ENCODE measurements at places on chromosomes 4 and X.
A peak's percentile ranks its signal among the peaks of the same experiment; 100 is the strongest.

GRCh38 chr4:176875446-176875930, 82.8 kb upstream of the VEGFC start:
- peak; percentile 34 for DNase-seq

DNA sequence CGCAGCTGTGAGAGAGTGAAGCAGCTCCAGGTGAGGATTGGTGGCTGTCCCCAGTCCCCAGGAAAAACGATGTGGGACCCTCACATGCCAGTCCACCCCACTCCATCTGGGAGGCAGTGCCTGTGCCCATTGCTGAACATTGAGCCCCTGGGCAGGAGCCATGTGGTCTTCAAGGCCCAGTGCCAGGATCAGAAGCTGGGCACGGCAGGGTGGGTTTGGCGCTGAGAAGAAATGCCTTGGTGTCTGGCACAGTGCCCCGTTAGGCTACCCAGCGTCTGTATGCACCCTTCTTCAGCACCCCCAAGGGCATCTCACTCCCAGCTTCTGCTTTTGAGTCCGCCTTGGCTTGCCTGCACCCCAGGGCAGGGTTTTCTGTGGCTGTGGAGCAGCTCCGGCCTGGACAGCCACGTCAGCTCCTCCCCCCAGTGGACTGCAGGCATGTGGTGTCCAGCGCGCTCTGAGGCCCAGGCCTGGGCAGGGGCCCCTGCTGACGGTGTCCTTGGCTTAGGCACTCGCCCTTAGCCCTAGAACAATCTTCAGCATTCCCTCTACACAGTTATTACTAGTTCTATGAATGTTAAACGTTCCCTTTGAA, 28.6 kb downstream of the RGS12 start:
- peak; percentile 80 for DNase-seq

- no peak for DNase-seq
Measured at GRCh38 chr4:139904406-139904805, 238.8 kb downstream of the MGST2 start.

- DNase-seq: no peak
Measured at GRCh38 chrX:129653971-129654651, 645 bp downstream of the APLN start.

DNA sequence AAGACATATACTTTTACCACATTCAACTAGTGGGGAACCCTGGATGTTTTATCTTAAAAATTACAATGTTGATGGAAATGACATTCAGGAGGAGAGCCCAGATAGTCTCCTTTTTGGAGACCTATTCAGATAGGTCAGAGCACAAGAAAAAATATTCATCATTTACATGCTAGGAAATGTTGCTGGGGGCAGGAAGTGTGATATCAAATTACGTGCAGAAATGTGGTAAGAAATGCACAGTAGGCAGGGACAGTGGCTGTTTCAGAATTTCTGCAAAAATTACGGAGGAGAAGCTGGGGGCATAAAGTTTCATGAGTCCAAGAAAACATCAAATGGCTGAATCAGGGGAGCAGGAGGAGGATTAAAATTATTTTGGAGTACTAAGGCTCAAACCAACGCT, 8.2 kb downstream of the PARM1 start:
- no peak for DNase-seq

DNA sequence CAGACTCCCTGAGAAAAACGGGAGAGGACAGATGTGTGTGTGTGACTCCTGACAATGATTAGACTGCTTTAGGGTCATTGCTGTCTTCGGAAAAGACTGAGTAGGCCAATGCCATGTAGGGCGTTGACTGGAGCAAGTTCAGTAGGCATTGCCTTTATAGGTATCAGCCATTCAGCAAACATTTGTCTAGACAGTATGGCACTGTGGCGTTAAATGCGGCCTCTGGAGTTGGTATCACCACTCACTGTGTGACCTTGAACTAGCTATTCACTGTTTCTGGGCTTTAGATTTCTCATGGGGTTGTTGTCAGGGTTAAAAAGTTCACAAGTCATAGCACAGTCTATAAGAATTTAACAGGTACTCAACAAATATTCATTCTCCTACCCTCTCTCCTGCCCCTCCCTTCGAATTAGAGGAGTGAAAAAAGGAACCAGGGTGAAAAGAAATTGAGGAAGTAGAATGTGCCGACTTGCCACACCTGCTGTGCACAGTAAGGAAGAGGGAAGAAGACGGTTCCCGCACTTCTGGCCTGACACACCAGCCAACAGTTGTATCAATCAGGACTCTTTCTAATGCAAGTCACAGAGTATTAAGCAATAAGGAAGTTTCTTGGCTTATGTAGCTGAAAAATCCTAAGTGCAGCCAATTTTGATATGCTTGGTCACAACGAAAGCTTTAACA, 83.2 kb upstream of the PLAC8 start:
- no peak for DNase-seq

DNA sequence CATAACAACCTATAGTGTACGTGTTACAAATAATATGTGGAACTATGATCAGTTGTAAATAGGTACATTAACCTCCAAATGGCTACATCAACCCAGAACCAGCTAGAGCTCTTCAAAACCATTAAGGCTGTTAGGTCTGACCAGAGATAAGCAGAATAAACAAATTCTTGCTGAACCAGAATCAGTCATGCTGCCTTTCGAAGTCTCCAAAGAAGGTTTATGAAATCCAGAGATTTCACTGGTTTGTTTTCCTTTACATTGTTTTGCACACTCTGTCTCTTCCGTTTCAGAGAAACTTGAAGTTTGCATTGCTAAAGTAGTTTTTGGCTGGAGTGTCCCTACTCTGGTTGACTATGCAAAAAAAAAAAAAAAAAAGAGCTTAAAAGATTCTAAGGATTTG, 177.3 kb upstream of the SLIT2 start:
- no peak for DNase-seq

DNA sequence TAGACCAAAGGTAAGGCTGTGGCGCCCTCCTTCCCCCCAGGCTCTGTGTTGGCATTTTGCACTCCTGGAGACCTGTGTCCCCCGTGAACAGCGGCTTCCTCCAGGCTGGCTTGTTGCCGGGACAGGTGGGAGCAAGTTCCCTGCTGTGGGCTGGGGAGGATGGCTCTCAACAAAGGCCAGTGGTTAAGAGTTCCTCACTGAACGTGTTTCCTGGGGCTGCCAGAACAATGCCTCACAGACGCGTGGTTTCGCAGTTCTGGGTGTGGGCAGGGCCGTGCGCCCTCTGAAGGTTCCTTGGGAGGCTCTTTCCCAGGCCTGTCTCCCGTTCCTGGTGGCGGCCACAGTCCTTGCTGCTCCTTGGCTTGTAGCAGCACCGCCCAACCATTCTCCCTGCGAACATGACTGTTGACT, 33.4 kb downstream of the NELFA start:
- no peak for DNase-seq

DNA sequence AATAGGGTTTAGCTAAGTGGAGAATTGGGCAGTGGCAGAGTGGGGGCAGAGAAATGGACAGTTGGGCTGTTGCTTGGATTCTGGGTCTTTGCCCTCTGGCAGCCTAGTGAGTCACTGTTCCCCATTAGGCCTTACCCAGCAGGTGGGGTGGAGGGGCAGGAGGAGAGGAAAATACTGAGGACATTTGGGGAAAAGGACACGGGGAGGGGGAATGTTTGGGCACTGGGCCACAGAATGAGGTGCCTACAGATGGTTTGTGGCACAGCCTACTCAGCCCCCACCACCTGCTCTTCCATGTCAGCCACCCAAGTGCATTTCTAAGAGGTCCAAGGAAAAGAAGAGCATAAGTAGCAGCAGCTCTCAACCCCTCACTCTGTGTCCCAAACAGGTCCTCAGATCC, 13.0 kb downstream of the SLC16A2 start:
- DNase-seq: no peak

DNA sequence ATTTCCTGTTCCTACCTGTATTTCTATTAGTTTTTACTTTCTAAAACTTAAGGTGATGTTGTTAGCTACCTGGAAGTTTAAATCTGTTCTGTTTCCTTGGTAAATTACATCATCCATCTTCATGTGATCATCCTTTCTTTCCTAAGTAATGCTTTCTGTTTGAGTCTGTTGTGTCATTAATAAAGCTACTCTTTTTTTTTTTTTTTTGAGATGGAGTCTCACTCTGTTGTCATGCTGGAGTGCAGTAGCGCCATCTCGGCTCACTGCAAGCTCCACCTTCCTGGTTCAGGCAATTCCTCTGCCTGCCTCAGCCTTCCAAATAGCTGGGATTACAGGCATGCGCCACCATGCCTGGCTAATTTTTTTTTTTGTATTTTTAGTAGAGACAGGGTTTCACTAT, 73.3 kb downstream of the FIP1L1 start:
- peak; percentile 34 for DNase-seq

DNA sequence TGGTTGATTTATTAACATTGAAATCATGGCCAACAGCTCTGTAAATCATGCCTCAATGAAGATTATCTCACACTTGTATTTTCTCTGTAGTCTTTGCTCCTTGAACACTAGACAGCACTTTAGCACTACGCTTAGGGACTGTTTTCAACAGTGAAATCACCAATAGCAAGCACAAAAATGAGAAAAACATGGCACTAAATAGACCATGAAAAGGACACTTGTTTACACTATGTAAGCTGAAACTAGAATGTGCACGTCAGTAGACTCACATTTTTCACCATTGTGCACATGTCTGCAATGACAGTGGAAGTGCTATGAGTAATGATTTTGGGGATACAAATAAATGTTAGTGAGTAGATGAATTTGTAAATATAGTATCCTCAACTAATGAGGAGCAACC, 3.1 kb downstream of the BMP2K start:
- DNase-seq: peak; percentile 70

DNA sequence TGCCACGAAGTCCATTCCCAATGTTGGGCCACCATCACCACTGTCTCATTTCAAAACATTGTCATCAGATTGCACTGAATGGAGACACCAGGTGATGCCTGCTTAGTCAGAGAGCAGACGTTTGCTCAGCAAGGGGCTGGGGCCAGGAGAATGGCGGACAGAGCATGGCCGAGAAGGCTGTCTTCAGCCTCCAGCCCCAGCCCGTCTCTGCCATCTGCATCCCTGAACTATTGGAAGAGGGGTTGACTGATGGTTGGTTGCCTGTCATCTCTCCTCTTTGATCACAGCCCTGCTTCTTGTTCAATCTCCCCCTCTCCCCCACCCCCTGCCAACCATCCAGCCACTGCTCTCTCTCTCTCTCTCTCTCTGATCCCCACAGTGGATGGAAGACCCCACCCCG, 140.9 kb downstream of the SHOX start:
- DNase-seq: no peak
